Right cardiac atrium (tissue), 5 donors: ENCODE measurements at places on chromosomes 1 and 21.
A peak's percentile ranks its signal among the peaks of the same experiment; 100 is the strongest.

- DNase-seq, result no peak
Observed at GRCh38 chr1:43463479-43463878, 9.7 kb upstream of the HYI start.

- DNase-seq, result no peak
Observed at GRCh38 chr21:25682382-25682781, 43.3 kb downstream of the JAM2 start.

- DNase-seq, result no peak
Observed at GRCh38 chr1:54177726-54178125, 22.1 kb downstream of the CYB5RL start.

DNA sequence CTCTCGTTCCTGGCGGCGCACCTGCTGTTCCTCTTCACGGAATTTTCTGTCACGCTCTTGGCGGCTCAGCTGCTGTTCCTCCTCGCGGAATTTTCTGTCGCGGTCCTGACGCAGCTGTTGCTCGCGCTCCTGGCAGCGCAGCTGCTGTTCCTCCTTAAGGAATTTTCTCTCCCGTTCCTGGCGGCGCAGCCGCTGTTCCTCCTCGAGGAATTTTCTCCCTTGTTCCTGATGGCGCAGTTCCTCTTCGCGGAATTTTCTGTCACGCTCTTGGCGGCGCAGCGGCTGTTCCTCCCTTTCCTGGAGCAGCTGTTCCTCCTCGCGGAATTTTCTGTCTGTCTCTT is 6.4 kb downstream of the TCHH start:
- peak; percentile 51 for DNase-seq

DNA sequence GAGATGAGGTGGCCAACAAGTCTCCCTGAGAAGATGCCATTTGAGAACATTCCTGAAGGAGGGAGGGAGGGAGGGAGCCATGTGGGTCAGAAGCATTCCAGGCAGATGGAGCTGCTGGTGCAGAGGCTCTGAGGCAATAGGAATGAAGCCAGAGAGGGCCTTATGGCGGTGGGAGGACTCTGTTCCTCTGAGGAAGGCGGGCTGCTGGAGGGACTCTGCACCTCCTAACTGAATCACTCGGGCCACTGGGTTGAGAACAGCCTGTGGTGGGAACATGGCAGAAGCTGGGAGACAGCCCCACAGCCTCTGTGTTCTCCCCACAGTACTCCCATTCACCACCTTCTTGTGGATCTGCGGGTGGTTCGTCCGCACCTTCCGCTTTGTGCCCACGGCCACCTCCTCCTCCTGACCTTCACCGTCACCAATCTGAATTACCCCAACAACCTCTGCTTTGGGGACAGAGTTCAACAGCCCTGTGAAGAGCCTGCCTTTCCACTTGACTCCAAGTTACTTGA is 2.4 kb upstream of the TMEM125 start:
- DNase-seq, result no peak

DNA sequence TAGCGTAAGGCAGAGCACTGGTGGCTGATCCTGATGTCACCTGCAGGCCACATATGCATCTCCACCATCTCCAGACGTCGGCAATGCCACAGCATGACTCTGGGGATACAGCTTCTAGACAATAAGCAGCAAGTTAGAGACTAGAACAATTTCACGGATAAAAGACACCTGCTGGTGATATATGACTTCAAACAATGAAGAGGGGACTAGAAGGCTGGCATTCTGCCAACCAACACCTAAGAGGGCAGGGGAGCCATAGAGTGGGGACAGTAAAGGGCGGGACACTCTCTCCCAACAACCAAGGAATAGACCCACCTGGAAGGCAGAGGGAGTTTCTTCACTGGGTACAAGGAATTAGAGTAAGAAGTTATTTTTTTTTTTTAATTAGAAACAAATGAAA is 126.7 kb downstream of the SIM2 start:
- no peak for DNase-seq

DNA sequence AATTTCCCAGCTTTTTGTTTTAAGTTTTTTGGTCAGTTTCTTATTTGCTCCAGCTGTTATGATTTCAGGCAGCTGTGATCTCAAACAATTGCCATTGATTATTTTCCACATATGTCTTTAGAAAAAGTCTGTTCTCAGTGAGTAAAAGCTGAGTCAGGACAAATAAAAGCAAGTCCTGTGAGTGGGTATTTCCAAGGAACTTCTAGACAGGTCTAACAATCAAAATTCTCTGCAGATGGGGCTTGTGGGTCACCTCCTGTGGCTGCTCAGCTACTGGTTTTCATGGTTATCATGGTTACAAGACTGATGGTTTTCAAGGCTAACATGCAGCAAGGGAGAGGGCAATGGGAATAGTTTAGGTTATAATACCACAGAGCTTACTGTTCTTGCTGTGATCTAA is 585.7 kb downstream of the LMO4 start:
- DNase-seq, result no peak

- no peak for DNase-seq
Observed at GRCh38 chr1:11806307-11806936, 431 bp downstream of the CLCN6 start.
